ENCODE measurements at places on chromosomes 2 and 18.

GRCh38 chr2:1708476-1709334 lies 35.6 kb downstream of the PXDN start:
- no peak for DNase-seq

DNA sequence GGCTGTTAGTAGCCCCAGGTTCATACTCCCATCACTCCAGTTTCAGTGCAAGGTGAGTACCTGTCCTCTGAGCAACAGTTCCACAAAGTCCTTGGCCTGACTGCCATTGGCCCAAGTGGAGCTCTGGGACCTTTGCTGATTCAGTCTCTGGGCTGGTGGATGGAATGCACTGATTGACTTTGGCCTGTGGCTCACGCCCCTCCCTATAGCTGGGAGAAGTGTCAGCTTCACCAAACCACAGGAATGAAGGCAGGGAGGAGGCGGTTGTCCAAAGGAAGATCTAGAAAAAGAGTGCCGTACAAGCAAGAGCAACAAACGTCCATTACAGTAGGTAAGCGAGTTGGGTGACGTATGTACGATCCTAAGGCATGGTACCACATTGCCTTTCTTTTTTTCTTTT lies 34.0 kb downstream of the QPCT start:
- no peak for DNase-seq

DNA sequence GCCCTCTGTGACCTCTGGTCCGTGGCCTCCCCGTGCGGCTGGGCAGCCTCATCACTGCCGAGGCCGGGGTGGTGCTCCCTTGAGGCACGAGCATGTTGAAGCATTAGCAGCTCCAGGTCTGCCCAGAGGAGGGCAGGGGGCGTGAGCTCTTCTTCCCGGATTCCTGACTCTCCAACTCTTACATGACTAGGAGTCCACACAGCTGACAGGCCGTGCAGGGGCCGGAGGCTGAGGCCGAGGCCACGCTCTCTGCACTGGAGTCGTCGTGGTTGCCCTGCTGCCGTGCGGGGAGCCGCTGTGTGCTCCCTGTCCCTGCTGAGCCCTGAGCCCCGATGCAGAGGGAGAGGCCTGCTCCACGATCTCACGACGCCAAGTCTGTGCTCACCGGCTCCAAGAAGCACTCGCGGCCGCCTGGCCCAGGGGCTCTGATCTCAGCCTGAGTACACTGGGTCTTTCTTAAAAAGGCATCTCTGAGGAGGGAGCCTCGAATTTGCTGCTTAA lies 19.4 kb upstream of the KCNG2 start:
- no peak for DNase-seq

DNA sequence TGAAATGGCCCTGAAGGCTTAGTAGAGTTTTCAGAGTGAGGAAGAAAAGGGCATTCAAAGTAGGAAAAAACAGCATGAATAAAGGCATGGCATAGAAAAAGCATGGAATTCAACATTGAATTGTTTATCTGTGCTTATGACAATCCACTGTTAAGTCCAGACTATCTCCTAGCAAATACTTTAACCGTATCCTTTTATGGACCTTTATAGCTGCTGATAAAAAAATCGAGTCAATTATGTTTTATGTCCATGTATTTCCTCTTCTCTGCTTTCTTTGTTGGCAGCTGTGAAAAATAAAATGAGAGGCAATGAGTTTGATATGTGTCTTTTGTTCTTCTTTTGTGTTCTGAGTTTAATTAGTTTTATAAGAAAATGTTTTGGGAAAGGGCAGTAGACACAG lies 70.4 kb downstream of the TDRD15 start:
- no peak for DNase-seq

GRCh38 chr18:13218368-13218991 lies at the start of gene LDLRAD4:
TSS of gene LDLRAD4 (plus strand) at chr18:13218760.
- DNase-seq = peak; percentile 3

GRCh38 chr2:11749646-11750349 lies 3.4 kb downstream of the LPIN1 start:
- no peak for DNase-seq

GRCh38 chr2:11264818-11265217 lies 79.6 kb downstream of the ROCK2 start:
- no peak for DNase-seq

DNA sequence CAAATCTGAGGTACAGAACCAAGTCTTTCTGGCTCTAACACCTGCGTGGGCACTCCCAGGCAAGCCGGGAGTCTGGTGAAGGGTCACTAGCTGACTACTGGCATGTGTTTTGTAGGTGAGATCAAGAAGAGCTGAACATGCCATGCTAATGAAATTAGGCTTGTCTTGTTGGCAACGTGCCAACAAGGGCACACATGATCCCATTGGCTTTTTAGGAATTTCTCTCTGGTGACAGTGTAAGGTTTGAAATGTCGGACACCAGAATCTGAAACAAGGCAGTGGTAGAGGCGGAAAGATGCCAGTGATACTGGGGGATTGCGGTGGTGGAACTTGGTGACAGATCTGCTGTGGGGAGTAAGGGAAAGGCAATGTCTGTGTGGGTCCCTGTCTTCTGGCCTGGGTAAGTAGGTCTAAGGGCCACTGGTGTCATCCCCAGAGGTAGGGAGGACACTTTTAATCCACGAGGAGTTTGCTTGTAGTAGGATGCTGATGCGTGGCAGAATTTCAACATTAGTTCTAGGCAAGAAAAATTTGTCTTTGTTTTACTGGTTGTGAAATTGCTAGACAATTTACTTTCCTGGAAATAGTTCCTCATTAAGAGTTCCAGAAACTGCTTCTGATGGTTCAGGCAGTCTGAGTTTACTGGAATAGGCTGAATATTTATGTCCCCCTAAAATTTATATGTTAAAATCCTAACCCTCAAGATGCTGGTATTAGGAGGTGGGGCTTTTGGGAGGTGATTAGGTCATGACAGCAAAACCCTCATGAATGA lies 52.6 kb upstream of the ACMSD start:
- peak; percentile 56 for DNase-seq

GRCh38 chr2:239602290-239603282 lies 201.8 kb upstream of the HDAC4 start:
- DNase-seq = no peak

- no peak for DNase-seq
These were observed 50.2 kb downstream of the PLEKHB2 start for GRCh38 chr2:131155208-131155855.

DNA sequence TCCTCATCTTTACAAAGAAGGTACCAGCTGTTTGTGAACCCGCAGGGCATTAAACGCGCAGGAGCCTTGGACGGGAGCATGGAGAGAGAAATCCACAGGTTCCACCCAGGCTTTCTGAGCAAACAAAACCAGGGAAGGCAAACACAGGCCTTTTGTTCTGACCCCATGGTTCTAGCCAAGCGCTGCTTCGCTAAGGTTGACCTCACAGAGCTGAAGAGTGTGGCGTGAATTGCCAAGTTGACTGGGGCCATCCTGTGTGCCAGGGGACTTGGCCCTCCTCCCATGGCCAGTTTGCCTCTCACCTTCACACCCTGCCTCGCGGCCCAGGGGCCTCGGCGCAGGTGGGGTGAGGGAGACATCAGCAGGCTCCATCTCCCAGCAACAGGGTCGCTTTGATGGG lies 74.1 kb downstream of the VAPA start:
- DNase-seq = no peak

DNA sequence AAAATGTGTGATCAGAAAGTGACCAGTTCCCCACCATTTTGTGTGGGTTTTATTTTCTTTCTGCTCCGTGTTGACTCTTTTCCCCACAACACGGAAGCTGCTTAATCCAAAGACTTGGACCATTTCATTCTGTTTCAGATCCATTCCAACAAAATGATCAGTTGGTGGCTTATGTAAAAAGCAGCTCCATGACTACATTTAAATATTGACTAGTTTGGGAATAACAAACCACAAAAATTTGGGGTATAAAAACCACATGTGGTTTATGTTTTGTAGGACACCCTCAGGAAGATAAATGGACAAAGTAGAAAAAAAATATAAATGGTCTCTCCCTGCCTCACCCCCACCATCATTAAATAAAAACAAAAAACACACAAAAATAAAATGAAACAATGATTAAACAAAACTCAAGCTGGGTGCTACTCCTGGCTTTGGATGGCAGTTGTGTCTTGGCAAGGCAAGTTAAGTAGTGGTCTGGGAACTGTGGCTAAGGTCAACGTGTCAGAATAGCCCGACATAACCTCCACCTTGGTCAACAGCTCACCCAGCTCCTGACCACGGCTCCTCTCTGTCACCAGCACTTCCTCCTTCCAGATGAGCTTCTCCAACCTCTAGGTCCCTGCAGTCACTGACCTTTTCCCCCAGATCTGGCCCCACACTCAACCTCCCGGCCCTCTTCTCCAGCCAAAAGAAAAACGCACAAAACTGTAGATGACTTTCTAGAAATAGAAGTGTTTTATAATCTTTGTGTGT lies 12.8 kb upstream of the WIPF1 start:
- DNase-seq = peak; percentile 79

GRCh38 chr2:97752342-97753334 lies 39.3 kb downstream of the ZAP70 start:
- DNase-seq = no peak

GRCh38 chr2:117481608-117482007 lies 332.9 kb upstream of the DDX18 start:
- no peak for DNase-seq

- no peak for DNase-seq
These were observed 1234.3 kb upstream of the DDX18 start for GRCh38 chr2:116580209-116580608.

DNA sequence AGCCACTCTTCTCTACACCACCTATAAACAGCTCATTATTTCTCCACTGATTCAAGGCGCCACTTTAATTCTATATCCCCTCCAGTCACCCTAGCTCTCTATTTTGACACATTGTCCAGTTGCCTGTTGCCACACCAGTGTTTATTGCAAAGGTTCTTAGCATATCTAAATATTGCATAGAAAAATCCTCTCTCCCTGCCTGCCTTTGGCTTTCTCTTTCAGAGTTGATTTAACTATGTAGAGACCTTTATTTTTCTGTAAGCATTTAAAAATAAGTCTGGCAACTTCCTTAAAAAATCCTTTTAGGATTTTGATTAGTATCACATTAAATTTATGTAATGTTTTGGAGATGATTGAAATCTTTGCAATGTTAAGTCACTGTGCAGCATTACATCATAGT lies 47.9 kb upstream of the B3GNT7 start:
- DNase-seq = no peak

- DNase-seq = peak; percentile 84
These were observed 26.5 kb upstream of the FAM117B start for GRCh38 chr2:202608142-202608852.

DNA sequence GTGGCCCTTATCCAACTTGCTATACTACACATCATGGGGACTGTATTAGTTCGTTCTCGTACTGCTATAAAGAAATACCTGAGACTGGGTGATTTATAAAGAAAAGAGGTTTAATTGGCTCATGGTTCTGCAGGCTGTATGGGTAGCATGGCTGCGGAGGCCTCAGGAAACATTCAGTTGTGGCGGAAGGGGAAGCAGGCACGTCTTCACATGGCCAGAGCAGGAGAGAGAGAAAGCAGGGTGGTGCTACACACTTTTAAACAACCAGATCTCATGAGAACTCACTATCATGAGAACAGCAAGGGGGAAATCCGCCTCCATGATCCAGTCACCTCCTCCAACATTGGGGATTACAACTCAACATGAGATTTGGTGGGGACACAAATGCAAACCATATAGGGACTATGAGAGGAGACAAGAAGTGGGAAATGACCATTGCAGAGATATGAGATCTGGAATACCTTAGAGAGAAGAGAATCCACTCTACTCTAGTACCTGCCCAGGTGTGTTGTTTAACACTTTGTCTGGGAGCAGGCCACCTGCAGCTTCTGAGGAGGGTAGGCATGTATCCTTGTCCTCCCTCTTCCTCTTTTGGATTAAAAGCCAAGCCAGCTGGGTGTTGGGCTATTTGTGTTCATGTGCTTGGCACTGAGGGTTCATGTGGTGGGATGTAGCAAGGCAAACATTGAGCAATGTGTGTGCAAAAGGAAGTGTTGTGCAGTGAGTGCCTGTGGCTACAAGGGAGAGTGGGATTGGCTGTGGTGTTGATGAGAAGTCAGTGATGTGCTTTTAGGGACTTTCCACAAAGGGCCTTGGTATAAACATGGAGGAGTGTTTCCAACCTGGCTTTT lies 22.8 kb downstream of the TTLL4 start:
- peak; percentile 98 for DNase-seq

- DNase-seq = no peak
These were observed 177.9 kb upstream of the RAB6C start for GRCh38 chr2:129801575-129801974.

- no peak for DNase-seq
These were observed 63.0 kb upstream of the GALNT13 start for GRCh38 chr2:153808679-153809078.

DNA sequence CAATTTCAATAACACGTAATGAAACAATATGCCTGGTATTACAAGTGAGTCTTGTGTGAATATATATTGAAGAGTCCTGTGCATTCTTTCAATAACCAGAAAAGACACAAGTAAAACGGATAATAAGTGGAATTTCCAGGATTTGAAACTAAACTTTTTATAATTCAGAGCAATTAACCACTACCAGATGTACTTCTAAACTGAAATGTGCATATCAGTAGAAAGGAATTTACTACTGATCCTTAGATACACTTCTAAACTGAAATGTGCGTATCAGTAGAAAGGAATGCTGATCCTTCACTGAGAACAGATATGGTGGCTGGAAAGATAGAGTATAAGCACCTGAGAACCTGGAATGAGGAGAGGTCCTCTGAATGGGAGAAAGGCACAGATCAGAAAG lies 470.9 kb upstream of the SPHKAP start:
- DNase-seq = no peak

DNA sequence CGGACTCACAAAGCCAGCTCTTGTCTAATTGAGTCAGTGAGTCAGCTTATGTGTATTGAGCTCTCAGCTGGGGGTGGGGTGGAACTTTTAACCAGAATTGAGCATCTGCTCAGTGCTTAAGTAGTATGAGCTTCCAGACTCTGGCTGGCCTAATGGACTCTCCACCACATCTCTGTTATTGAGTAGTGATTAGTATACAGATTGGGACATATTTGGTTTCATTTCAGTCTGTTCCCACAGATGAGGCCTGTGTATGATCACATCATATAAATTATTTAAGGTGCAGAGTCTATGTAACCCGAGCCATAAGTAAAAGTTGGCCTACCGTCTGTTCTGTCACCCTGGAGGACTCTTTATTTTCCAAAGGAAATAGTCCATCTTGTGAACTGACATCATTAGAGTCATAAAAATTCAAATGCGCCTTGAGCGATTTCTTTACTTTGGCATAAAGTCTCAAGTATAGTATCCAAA lies 152.1 kb downstream of the THSD7B start:
- DNase-seq = no peak

DNA sequence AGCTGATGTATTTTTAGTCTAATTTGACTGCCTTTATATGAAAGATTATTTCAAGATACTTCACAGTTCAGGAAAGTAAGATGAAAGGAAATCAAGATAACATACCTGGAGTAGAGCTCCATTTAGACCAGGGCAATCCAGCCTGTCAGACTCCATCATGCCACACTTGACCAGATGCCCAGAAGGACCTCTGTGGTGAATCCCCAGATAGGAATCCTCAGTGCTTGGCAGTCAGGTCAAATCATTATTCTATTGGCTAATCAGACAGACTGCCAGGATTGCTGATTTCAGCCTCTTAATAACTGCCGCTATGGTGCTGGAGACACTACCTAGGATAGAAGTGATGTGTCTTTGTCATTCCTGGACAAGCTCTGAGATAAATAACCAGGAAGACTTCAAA lies 404.2 kb downstream of the STK39 start:
- no peak for DNase-seq

- no peak for DNase-seq
These were observed 270.8 kb downstream of the ZEB2 start for GRCh38 chr2:144249035-144249637.
